LHCN-M2 (cell line): ENCODE measurements at places on chromosomes 2 and 18.

DNA sequence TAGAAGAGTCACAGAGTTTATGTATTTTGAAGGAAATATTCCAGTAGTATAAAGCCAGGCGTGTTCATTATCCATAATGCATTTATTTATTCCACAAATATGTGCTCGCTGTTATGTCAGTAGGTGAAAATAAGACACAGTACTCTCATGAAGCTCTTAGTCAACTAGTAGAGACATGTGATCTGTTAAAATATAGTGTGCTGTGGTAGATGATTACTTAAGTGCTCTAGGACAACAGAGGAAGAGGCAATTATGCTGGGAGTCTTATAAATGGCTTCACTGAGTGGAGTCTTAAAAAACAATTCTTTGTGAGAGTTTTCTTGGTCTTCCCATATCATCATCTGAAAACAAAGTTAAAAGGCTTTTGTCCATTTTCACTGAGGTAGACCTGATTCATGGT is 457.3 kb downstream of the XIRP2 start:
- no peak for DNase-seq

DNA sequence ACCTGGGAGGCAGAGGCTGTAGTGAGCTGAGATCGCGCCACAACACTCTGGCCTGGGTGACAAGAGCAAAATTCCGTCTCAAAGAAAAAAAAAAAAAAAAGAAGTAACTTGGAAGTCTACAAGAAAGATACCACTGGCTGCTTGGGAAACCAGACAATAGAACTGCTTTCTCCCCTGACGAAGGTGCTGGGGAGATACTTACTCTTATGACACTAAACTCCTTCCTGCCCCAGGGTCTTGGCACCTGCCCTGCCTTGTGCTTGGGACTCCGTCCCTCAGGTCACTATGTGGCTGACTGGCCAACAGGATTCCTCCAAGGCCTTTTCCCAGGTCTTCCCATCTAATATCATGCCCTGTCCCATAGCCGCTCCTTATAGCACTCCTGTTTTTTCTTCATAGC is 30.7 kb downstream of the INPP5D start:
- DNase-seq: no peak

- peak; percentile 54 for DNase-seq
These were observed at the start of gene IL1A for GRCh38 chr2:112784199-112785189. IL1A (minus strand) TSS chr2:112784493; CDS start chr2:112783770, 723 bp downstream.

DNA sequence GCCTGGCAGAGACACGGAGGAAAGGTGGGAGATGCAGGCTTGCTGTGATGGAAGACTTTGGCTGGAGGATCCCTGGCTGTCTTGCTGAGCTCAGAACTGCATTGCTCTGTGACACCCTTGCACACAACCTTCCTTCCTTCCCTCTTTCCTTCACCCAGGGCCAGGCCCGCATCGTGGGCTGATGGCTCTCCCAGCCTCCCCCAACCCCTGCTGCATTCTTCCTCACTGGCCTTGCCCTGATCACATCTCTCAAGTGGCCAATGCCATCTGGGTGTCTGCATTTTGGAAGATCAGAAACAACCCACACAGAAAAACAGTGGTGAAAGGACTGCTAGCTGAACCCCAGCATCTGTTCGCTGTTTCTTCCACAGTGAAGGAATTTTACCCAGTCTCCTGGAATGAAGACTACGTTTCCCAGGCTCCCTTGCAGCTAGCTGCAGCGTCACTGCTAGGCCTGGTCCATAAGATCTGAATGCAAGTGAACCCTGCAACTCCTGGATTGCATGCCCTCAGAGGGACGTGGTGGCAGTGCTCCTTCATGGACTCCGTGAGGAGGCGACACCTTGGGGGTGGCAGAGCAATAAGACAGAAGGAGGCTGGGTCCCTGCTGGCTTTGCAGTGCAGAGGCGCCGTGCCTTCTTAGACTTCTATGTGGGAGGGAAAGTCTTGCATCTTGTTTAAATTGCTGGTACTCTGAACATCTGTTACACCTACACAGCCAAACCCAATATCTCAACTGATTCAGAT is 78.9 kb upstream of the YWHAQ start:
- no peak for DNase-seq
